T-helper 22 cell (primary cell): ENCODE measurements at places on chromosomes 7 and 10.
A peak's percentile ranks its signal among the peaks of the same experiment; 100 is the strongest.

DNA sequence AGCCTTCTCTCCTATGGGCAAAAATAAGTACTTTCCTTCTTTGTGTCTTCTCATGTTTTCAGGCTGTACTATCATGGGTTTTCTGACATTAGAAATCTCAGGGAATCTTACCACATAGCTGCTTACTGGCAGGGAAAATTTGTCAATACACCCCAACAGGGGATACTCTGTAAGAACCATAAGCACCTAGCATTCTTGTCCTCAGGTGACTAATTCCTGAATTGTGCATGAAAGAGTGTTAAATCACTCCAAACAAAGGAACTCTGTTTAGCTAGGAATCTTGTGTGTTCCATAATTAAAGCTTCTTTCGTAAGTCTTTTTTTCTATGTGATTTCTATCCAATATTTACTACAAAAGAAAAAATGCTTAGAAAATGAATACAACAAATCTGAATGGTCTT, 206.7 kb upstream of the POT1 start:
- DNase-seq = no peak

DNA sequence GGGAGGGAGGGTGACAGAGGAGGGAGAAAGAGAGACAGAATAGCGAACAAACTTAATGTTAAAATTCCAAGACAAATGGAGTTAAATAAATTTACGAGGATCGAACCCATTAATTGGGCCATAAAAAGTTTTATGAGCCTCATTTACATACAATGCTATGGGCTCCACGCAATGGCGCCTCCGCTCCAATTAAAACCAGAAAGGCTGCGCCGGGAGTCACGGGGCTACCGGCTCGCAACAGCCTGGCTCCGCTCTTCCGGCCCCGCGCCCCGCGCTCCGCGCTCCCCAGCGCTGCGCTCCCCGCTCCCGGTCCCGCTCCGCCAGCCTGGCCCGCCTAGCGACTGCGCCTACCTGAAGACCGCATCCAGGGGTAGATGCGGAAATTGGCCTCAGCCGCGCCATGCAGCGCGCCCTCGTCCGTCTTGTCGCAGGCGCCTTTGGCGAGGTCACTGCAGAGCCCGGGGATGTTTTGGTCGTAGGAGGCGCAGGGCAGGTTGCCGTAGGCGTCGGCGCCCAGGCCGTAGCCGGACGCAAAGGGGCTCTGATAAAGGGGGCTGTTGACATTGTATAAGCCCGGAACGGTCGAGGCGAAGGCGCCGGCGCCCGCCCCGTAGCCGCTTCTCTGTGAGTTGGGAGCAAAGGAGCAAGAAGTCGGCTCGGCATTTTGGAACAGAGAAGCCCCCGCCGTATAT, 513 bp downstream of the HOXA7 start:
- no peak for DNase-seq

DNA sequence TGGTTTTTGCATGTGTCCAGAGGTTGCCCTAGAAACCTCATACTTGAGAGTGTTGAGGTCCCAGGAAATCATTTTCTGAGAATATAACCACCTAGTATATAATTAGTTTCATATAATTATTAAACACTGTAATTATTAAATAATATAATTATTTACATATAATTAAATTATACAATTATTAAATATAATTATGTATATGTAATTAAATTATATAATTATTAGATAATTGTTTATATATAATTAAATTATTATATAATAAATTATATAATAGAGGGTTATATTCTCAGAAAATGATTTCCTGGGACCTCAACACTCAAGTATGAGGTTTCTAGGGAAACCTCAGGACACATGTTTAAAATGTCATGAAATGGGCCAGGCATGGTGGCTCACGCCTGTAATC, 27.6 kb downstream of the SCRN1 start:
- no peak for DNase-seq

DNA sequence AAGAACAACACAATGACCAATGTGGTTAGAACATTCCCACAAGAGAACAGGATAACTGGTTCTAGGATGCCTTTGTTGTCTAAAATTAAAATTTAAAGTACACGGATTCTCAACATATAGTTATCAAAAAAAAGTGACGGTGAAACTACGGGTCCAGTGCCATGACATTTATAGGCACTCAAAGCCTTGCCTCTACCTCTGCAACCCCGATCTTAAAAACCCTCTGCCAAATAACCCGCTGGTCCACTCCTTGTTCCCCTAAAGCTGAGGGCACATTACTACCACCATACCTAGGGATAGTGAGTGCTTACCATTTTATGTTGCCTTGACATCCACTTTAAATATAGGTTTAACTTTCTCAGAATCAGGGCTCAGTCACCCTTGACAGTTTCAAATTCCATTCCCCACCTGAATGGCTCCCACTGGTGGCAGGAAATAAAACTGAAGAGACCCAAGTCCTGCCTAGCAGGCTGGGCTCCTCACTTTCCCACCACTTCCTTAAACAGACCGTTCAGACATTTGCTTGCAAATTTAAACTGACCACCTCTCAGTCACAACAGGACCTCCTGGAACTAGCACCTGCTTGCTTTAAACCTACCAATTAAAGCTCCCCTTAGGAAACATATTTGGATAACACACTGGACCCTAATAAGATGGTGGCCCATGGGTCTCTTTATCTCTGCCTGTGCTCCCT, 169.9 kb upstream of the ASAH2 start:
- DNase-seq = no peak

- no peak for DNase-seq
Observed at GRCh38 chr7:30898411-30898810, 13.2 kb upstream of the AQP1 start.

GRCh38 chr7:17948526-17949238, 8.4 kb upstream of the SNX13 start:
- DNase-seq = no peak

- no peak for DNase-seq
Observed at GRCh38 chr10:106722524-106722923, 442.0 kb downstream of the SORCS1 start.

DNA sequence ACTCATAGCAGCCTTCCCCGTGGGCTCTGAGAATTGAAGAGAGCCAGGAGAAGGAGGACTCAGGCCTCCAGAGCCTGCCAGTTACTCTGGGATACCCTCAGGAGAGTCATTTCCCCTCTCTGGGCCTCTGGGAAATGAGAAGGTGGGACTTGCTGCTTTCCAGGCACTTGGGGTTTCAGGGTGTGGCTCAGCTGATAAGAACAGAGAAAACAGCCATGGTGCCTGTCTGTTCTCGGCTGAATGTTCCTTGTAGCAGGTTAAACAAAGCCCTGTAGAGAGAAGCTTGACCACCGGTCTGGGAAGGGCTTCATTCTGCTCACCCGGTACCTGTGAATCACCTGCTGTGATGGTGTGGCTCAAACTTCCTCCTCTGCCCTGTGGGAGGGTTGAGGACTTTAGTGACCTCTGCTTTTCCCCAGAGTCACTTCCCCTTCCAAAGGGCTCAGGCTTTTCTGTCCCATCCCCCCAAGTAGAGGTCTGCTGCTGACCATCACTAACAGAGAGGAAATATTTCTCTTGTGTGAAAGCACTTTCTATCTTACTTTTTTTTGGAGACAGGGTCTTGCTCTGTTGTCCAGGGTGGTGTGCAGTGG, 212.4 kb upstream of the GALNT17 start:
- no peak for DNase-seq

GRCh38 chr10:125009661-125010161, 67.8 kb downstream of the ZRANB1 start:
- no peak for DNase-seq

GRCh38 chr7:27419581-27420177, 177.1 kb downstream of the EVX1 start:
- DNase-seq = no peak

DNA sequence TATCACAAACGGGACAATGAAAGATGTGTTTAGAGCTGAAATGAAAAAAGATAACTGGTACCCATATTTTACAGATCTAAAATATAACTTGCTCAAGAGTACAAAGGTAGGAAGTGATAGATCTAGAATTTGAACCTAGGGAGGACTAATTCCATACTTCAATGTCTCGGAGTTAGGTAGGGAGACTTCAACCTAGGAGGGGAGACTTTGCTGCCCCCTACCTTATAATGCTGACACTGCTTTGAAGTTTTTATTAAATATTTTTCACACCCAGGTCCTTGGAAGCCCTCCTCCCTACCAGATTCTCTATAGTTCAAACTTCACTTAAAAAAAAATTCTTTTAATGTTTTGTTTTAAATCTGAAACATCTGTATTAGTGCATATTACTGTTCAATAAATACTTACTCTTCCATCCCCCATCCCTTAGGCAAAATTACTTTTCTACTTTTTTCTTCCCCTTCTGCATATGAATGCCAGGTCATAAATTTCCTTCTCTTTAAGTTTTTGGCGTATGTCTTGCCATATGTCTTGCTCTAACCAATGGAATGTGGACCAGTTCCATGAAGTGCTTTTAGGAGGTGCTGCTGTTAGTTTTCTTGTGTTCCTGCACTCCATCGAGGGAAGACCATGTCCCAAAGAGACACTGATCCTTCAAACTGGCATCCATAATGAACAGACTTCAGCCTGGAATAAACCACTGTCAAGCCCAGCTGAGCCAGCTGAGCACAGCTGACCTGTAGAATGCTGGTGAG, 57.8 kb downstream of the MICU1 start:
- DNase-seq = no peak

DNA sequence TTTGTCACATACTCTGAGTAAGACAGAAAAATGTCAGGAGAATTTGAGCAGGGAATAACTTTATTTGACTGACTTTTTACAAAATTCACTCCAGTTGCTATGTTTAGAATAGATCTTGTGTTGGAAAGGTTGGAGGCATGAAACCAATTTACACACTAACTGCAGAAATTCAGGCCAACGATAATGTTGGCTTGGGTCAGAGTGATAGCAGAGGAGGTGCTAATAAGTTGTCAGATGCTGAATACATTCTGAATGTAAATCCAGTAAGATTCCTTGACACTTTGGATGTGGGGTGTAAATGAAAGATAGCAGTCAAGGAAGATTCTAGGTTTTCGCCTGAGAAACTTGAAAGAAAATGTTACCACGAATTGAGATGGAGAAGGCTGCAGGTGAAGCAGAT, 502.5 kb upstream of the GHITM start:
- DNase-seq = no peak

- no peak for DNase-seq
Observed at GRCh38 chr10:16439295-16439694, 2.5 kb downstream of the PTER start.

DNA sequence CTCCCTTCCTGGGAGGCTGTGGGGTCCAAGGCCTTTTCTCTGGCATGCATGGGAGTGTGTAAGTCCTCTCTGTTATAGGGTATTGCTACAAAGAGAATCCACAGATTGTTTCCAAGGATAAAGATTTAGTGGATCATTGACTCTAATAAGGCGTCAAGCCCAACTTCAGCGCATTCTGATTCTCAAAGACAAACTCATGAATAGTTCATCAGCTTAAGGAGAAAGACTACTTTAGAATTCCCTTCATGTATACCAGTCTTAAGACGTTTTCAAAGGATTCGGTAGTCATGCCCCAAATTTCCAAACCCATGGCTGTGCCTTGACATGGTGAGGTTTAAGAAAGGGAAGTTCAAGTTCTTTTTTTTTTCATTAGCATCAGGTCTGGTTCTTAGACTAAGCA, 46.6 kb upstream of the ABLIM1 start:
- DNase-seq = no peak

DNA sequence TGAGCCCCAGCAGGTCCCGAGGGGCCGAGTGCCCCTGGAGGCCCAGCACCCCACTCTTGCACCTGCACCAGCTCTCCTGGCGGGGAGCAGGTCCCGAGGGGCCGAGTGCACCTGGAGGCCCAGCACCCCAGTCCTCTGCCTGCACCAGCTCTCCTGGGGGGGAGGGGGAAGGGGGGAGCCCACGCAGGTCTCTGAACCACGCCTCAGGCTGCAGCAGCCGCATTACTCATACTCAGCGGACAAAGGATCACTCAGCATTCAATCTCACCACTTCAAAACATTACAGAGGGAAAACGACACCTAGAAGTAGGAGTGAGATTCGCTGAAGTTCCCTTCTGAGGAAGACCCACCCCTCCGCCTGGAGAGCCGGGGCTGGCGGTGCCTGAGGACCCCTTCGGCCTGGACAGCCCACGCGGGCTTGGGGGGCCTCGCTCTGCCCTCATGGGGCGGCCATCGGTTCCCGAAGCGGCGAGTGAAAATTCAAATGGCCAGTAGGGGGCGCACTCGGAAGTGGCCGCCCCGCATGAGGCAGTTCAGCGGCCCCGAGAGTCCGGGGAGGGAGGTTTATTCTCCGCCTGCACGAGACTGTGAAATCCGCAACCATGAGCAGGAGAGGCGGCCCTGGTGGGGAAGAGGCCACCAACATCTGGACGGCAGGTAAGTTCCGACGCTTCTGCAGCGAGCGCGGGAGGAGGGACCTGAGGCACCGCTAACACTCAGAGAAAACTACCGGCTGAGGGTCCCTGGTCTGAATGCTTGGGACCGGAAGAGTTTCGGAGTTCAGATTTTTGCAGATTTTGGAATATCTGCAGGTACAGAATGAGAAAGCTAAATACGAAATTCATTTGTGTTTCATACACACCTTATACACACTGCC, 1.1 kb upstream of the GPER1 start:
- DNase-seq = peak; percentile 26

DNA sequence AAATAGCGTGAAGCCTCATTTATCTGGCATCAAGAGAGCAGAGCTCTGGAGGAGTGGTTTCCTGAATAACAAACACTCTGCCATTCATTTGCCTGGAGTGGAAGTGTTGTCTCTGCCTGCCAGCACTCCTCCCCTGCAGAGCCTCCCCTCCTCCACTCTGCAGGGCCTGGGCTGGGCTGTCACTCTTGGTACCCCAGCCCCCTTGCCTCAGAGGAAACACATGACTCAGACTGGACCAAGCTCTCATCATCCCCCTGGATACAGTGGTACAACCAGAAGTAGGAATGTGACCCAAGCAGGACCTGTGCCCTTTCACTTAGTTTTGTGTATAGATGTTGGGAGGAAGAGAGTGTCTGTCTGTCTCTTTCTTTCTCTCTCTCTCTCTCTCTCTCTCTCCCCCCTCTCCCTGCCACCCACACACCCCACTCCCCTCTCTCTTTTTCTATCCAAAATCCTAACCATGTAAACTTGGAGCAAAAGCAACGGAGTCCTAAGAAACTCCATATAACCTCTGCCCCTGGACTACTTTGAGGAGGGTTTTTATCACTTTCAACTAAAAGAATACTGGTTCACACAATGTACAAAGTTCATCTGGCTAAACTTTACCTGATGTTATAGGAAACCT, 43.9 kb downstream of the DOCK4 start:
- DNase-seq = no peak

- DNase-seq = no peak
Observed at GRCh38 chr7:110762546-110763225, 328.2 kb upstream of the LRRN3 start.

DNA sequence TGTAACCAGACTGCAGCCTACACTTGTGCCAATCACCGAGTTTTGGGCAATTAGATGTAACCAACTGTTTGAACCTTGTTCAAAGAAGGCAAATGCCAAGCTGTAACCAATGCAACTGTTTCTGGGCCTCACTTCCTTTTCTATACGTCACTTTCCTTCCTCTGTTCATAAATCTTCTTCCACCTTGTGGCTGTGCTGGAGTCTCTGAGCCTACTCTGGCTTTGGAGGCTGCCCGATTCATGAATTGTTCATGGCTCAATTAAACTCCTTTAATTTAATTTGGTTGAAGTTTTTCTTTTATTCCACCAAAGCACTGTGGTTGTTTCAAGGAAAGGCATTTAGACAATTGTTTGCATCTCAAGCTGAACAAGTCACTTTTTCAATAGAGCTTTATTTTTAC, 43.5 kb upstream of the UCN3 start:
- DNase-seq = no peak

GRCh38 chr7:85041605-85042216, 145.1 kb downstream of the SEMA3D start:
- no peak for DNase-seq

GRCh38 chr7:34844936-34845665, 187.1 kb downstream of the NPSR1 start:
- no peak for DNase-seq

- no peak for DNase-seq
Observed at GRCh38 chr7:24233386-24233785, 50.6 kb upstream of the NPY start.
